Keratinocyte (primary cell): ENCODE measurements at places on chromosomes 5 and 9.

GRCh38 chr9:109399258-109399767 lies 78.5 kb upstream of the EPB41L4B start:
- no peak overlapping the region for H3K4me3 ChIP-seq
- peaks cover 22% of the 10 kb centered on the region for H3K36me3 ChIP-seq
- H3K27me3 ChIP-seq: no peaks in the 10 kb centered on the region
- no peak for DNase-seq
- no peaks in the 10 kb centered on the region for H3K4me1 ChIP-seq
- no peak overlapping the region for H3K27ac ChIP-seq

DNA sequence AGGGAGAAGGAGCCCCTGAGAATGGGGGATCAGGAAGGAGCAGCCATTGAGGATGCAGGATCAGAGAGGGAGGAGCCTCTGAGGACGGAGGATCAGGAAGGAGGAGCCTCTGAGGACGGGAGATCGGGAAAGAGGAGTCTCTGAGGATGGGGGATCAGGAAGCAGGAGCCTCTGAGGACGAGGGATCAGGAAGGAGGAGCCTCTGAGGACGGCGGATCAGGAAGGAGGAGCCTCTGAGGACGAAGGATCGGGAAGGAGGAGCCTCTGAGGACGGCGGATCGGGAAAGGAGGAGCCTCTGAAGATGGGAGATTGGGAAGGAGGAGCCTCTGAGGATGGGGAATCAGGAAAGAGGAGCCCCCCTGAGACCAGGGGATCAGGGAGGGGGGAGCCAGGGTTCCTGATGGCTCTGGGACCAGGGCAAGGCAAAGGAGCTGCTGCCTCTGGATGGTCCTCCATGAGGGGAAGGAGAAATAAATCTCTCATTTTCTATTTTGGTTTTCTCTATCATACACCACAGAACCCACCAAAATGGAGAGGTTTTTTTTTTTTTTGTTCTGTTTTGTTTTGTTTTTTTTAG lies 22.6 kb upstream of the SARDH start:
- H3K4me3 ChIP-seq: no peak overlapping the region
- H3K27ac ChIP-seq: no peak overlapping the region
- DNase-seq: no peak
- H3K36me3 ChIP-seq: peaks cover 11% of the 10 kb centered on the region

DNA sequence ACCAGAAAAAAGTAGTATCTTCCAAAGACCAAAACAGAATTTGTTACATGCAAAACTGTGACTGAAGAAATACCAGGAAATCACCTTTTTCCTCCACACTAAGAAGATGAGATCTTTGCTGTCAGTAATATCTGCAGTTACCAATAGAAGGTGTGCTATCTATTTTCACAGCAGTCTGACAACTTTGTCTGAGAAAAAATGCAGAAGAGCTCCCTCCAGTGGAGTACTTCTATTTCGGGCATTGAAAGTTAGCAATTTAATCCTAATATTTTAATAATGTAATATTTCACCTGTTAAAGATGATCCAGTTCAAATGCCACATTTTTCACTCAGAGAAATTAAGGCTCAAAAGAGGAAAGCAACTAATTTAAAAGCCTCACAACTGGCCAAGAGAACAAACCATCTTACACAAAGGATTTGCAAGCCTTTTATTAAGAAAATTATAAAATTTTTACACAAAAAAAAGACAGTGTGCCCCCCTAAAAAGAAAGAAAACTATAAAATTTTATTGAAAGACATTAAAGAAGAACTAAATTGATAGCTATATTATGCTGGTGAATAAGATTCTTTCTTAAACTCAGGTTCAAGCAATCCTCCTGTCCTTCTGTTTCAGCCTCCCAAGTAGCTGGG lies 50.6 kb downstream of the DEPDC1B start:
- no peak overlapping the region for H3K4me3 ChIP-seq
- no peak for DNase-seq
- H3K4me1 ChIP-seq: no peaks in the 10 kb centered on the region
- no peaks in the 10 kb centered on the region for H3K27me3 ChIP-seq
- H3K36me3 ChIP-seq: no peaks in the 10 kb centered on the region

DNA sequence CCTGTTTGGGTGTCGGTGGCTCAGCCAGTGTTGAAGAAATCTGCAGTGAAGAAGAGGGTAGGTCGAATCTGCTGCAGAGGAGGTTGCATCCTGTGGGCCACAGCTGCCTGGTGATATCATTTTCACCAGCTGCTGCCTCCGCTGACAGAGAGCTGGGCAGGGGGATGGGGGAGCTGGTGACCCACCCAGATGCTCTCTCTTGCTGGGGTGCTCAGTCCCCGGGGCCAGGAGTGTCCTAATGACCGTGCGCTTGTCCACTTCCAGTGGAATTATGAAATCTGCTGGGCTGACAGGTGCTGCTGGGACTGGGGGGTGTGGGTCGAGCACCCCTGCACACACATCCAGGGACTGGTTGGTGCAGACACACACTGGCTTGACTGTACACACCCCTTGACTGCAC lies 83.2 kb upstream of the IRX4 start:
- no peaks in the 10 kb centered on the region for H3K27me3 ChIP-seq
- no peak overlapping the region for H3K4me3 ChIP-seq
- H3K4me1 ChIP-seq: peaks cover 16% of the 10 kb centered on the region
- no peak overlapping the region for H3K27ac ChIP-seq
- no peak for DNase-seq
- H3K36me3 ChIP-seq: no peaks in the 10 kb centered on the region

DNA sequence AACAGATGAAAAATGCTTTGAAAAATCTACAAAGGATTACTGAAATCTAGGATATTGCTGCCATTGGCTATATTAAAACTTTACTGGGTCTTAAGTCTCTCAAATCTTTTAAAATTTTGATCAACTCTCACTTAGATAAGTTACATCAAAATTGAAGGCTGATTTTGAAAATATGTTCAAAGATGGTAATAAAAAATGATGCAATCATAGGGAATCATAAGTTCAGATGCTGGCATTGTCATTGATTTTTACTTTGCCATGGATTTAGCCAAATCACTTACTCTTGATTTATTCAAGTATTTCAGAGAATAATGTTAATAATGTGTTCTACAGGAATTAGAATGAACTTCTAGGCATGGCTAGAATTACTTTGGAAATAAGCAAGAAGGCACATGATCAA lies 24.2 kb downstream of the LARS1 start:
- no peak overlapping the region for H3K4me3 ChIP-seq
- H3K36me3 ChIP-seq: peaks cover 15% of the 10 kb centered on the region
- no peaks in the 10 kb centered on the region for H3K4me1 ChIP-seq

DNA sequence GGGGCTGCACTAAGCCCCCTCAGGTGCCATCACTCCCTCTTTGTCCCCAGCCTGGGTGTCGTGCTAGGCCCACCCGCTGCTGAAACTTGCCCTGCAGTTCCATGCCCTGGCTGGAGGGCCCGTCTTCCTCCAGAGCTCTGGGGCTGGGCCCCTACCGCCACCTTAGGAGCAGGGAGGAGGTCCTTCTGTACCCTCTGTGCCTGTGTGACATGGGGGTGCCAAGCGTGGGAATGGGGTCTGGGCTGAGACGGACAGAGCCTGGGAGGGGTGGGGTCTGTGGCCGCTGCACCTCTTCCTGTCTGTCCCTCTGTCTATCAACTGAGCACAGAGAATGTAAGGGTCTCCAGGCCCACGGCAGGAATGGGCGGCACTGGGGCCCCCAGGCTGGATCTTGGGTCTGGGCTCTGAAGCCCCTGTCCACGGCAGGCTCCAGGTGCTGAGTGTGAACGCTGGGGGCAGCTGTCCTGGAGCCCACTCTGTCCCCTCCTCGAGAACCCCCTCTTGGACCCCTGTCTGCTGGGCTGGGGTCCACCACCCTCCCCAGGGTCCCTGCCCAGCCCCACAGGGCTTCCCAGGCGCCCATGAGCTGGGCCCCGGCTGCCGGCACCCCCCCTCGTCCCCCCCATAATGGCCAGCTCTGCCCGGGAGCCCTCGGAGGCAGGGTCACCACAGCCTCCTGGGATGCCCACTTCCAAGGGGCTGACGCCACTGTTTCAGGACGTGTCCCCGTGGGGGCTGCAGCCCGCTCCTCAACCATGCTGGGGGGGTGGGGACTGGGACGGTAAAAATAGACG lies 15.8 kb upstream of the NRARP start:
- H3K36me3 ChIP-seq: no peaks in the 10 kb centered on the region
- no peak overlapping the region for H3K4me3 ChIP-seq
- no peaks in the 10 kb centered on the region for H3K4me1 ChIP-seq
- DNase-seq: no peak

GRCh38 chr5:168624850-168625364 lies 45.7 kb upstream of the PANK3 start:
- H3K27ac ChIP-seq: no peak overlapping the region
- H3K4me1 ChIP-seq: no peaks in the 10 kb centered on the region
- DNase-seq: no peak
- no peaks in the 10 kb centered on the region for H3K36me3 ChIP-seq
- H3K27me3 ChIP-seq: no peaks in the 10 kb centered on the region

DNA sequence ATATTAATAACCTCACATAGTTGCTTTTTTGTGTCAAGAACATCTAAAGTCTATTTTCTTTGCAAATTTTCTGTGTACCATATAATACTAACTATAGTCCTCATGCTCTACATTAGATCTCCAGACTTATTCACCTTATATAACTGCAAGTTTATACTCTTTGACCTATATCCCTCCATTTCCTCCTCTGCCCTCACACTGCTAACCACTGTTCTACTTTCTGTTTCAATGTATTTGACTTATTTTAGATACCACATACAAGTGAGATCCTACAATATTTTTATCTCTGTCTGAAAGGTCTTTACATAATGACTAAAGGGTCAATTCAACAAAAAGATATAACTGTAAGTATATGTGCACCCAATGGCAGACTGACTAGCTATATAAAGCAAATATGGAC lies 789.7 kb upstream of the ZNF608 start:
- H3K27ac ChIP-seq: peak overlapping the region; percentile 38
- H3K4me1 ChIP-seq: peaks cover 12% of the 10 kb centered on the region
- no peaks in the 10 kb centered on the region for H3K27me3 ChIP-seq
- H3K36me3 ChIP-seq: no peaks in the 10 kb centered on the region

DNA sequence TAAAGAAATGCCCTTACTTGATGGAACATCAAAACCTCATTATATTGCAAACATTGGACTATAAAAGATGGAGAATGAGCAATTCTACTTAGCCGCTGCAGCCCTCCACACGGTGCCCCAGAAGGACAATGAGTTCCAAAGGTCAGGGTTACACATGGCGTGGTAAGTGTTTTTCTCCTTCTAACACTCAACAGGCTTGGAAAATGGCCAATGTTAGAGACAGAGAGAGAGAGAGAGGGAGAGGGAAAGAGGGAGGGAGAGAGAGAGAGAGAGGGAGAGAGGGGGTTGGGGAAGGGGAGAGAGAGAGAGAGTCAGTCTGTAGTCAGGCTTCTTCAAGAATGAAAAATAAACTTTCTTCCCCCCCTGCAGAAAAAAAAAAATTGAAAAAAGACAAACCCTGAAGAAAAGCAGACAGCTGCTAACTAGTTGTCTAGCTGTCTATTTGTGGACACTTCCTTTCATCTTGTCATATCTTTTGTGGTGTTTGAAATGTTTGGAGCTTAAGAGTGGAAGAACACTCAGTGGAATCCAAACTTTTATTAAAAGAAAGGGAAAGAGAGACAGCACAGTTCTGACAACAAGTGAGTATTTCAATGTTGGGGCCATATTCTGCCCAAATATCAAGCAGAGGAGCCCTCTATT lies 324.8 kb downstream of the TMEM38B start:
- no peak overlapping the region for H3K4me3 ChIP-seq
- H3K4me1 ChIP-seq: no peaks in the 10 kb centered on the region
- H3K36me3 ChIP-seq: no peaks in the 10 kb centered on the region

DNA sequence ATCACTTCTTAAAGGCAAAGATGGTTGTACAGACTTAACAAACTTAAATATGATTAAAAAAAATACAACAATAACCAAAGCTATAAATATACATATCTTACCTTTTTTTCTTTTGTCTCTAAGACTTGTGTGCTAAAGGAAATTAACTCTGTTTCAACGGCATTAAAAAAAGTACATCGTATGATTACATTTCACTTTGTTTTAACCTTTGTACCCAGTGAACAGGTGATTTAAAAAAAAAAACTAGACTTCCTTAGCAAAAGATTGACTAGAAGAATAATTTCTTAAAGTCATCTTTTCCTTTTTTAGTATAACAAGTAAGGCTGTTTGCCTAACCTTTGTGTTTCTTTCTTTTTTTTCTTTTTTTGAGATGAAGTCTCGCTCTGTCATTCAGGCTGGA lies at the start of gene LRRC19:
Gene LRRC19 (minus strand): TSS at position 182 of the 400 bp plus-strand sequence. CDS start 5,978 bp downstream, outside the sequence.
- H3K36me3 ChIP-seq: no peaks in the 10 kb centered on the region
- H3K4me3 ChIP-seq: no peak within 1 kb of the TSS
- H3K27me3 ChIP-seq: no peaks in the 10 kb centered on the region
- no peak within 1 kb of the TSS for H3K27ac ChIP-seq

- no peak overlapping the region for H3K27ac ChIP-seq
- no peak overlapping the region for H3K4me3 ChIP-seq
- no peaks in the 10 kb centered on the region for H3K27me3 ChIP-seq
- no peak for DNase-seq
- H3K36me3 ChIP-seq: no peaks in the 10 kb centered on the region
These were observed 46.1 kb downstream of the NMUR2 start for GRCh38 chr5:152358861-152359568.

- no peaks in the 10 kb centered on the region for H3K4me1 ChIP-seq
- no peaks in the 10 kb centered on the region for H3K36me3 ChIP-seq
- no peak overlapping the region for H3K27ac ChIP-seq
- no peak overlapping the region for H3K4me3 ChIP-seq
- no peak for DNase-seq
These were observed 14.2 kb upstream of the AGGF1 start for GRCh38 chr5:77015938-77016569.

GRCh38 chr9:114484215-114484853 lies 20.9 kb downstream of the WHRN start:
- no peak overlapping the region for H3K4me3 ChIP-seq
- no peaks in the 10 kb centered on the region for H3K36me3 ChIP-seq
- H3K27me3 ChIP-seq: peaks cover 11% of the 10 kb centered on the region
- no peak for DNase-seq
- H3K27ac ChIP-seq: no peak overlapping the region

DNA sequence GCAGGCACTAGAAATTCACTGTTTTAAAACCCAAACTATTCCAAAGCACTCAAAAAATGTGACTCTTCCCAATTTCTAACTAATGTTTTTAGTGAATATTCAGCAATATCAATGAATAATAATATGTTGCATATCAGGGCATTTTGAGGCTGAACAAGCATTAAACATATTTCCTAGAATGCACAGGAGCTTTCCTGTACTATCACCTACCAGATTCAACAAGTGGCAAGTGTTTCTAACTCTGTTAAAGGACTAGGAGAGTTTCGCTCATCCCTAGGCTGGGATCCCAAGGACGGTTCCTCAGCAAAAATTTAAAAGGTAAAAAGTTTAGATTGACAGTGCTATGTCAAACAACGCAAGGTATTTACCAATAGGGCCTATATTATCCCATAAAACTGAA lies 21.0 kb downstream of the GNE start:
- no peaks in the 10 kb centered on the region for H3K4me1 ChIP-seq
- no peak overlapping the region for H3K27ac ChIP-seq
- H3K36me3 ChIP-seq: no peaks in the 10 kb centered on the region
- H3K27me3 ChIP-seq: no peaks in the 10 kb centered on the region
